ENCODE measurements at places on chromosomes 7 and 10.

DNA sequence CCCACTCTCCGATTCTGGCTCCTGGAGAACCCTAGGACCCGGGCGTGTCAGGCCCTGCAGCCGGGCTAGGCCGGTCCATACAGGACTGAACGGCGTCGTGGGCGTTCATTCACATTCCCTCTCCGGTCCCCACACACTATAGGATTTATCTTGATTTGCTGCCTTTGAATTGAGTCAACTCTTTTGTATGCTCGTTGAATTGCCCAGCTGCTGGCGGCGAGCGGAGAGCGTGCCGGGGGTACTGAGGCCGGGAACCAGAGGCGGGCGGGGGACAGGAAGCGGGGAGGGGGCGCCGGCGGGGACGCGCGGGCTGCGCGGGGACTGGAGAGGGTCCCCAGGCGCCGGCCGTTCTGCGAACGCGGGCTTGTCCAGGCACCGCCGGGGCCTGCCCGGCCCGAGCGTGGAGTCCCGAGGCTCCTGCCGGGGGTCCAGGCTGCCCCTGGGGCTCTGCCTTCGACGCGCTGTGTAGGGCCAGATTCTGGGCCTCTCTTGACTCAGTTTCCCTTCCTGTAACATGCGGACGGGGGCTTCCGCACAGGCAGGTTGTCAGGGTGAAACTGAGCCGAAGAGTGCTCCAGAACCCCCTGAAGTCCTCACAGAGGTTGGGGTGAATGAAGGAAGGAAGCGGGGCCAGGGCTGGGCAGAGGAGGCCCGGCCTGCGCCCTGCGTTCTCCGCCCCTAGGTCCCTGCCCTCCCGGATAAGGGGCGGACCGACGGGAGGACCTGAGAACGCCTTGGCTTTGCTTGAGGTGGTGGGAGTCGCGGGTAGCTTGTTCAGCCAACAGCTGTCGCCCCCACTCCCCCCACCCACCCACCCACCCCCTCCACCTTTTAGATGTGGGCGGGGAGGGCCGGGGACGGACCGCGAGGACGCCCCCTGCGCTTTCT lies 769 bp upstream of the ELFN1 start:
- DNase-seq, result no peak

DNA sequence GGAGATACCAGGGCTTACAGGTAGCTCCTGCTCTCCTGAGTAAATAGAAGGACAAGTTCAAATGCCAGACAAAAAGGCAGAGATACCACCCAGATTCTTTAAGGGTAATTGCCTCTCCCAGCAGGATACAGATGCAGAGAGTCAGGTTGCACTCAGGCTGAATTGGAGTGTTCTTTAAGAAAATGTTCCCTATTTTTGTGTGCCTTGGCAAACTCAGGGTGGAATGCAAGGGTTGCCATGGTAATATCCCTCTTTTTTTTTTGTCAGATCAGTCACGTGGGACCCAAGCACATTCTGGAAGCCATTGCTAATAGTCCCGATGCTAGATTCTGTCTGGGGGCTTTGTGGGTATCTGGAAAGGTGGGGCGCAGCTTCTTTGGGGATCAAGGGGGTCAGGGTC lies 628.0 kb downstream of the CALN1 start:
- DNase-seq, result no peak

GRCh38 chr7:24880886-24881285 lies 99.1 kb downstream of the OSBPL3 start:
- DNase-seq, result no peak

DNA sequence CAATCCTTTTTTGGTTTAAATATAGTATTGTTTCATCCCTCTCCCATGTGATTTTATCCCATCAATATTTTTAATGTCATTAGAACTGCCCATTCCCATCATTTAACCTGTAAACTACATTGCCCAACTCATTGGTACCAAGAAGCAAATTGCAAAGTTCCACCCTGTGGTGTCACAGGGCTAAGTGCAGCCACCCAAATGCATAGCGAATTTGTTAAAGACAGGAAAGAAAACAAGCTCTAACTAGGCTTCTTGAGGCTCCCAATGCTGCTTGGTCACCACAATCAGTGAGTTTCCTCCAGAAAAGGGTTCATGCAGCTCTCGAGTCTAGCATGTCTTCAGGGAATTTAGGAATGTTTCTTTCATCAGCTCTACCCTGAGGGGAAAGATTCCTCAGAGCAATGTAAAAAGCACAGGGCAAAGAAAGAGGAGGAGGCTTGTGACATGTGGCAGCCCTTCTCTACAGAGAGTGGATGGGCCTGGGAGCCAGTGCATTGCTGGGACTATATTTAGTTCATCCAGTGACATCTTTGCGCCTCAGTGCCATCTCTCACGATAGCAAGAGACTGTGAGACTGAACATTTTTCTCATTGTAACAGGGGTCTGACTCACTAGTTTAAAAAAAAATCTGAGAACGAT lies 58.1 kb downstream of the CAV1 start:
- DNase-seq, result no peak

- DNase-seq, result no peak
Measured at GRCh38 chr10:11934262-11934661, 108.3 kb downstream of the UPF2 start.

DNA sequence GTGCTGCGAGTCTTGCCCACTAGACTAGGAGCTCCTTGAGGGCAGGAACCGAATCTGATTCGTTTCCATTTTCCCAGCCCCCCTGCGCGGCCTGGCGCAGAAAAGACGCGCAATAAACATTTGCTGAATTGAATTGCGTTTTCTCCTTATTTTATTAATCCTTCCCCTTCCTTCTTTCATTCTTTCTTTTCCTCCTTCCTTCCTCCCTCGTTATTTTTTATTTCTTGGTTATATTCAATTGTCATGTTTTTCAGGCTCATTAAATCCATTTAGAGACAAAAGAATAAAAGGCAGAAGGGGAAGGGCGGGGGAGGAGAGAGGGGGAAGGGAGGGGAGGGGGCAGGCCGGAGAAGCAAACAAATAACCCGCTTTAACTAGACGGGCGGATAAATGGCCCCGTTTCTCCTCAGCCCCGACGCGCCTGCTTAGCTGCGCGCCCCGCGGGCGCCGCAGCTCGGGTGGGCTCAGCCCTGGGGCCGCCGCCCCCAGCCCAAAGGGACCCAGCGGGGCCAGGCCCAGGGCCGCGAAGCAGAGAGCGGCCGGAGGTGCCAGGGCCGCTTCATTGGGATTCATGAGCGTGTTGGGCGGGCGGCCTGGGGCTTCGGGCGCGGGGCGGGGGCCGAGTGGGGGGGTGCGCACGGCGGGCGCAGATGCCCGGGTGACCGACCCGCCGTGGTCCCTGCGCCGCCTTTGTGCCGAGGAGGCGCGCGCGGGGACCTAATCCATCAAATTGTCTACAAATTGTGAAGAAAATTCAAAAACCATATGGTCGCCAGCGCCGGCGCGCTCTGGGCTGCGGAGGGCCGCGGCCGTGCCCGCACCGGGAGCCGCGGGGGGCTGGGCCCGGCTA lies 5.0 kb downstream of the LBX1 start:
- DNase-seq, result peak; percentile 16

GRCh38 chr10:69086001-69086509 lies 1.8 kb upstream of the SRGN start:
- DNase-seq, result no peak

- no peak for DNase-seq
Measured at GRCh38 chr7:126685018-126685573, 567.6 kb downstream of the GRM8 start.

- no peak for DNase-seq
Measured at GRCh38 chr7:4681218-4681851, 760 bp upstream of the FOXK1 start.

DNA sequence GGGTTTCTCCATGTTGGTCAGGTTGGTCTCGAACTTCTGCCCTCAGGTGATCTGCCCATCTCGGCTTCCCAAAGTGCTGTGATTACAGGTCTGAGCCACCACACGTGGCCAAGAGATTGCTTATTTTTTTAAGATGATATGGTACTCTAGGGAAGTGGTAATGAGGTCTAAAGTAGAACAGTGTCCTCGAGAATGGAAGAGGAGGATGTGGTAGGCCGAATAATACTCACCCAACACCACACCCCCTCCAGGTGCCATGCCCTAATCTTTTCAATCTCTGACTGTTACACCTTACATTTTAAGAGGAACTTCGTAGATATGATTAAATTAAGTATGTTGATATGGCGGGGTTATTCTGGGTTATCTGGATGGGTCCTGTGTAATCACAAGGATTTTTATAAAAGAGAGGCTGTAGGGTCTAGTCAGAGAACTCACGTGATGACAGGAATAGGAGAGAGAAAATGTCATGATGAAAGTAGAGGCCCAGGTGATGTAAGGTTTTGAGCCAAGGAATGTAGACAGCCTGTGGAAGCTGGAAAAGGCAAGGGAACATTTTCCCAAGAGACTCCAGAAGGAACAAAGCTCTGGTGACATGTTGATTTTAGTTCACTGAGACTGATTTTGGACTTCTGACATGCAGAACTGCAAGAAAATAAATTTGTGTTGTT lies 29.5 kb downstream of the CDK13 start:
- DNase-seq, result no peak

- DNase-seq, result no peak
Measured at GRCh38 chr10:97575127-97575668, 2.6 kb downstream of the ANKRD2 start.

- DNase-seq, result no peak
Measured at GRCh38 chr7:78970440-78970916, 483.0 kb downstream of the MAGI2 start.

DNA sequence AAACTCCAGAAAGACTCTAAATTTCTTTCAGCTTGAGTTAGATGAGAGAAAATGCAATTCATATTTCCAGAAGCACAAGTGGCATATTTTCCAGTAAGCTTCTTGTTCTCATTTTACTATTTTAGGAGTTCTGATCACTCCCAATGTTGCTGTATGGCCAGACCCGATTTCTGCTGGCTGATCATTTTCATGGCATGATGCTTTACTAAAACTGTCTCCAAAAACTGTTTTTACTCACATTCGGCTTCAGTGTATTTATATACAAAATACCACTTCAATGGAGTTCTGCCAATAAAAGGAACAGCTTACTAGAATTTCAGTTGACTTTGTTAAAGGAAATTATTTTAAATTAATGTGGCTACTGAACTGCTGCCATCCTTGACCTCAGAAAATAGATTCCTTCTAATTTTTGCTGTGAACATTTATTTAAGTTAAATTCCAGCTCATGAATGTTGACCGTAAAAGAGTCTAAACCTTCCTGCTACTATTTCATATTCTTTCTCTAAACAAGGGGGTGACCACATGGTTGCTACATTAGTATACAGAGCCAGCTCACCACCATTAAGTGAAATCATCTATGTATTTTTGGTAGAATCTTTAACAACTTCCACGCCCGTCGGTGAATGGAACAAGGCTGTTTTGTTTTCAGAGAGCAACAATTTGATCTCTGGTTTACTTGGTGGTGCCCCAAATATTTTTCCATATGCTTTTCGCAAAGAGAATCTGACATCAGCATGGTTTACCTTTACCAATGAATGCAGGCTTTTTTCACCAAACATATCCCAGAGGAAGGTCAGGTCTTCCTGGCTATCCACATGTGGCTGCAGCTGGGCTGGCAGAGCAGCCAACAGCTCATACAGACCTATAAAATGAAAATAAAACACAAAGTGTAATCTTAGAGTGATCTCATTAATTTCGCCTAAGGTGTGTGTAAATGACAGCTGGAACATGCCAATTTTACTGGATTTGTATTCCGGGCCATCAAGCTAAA lies 101.2 kb downstream of the MPP7 start:
- DNase-seq, result no peak

DNA sequence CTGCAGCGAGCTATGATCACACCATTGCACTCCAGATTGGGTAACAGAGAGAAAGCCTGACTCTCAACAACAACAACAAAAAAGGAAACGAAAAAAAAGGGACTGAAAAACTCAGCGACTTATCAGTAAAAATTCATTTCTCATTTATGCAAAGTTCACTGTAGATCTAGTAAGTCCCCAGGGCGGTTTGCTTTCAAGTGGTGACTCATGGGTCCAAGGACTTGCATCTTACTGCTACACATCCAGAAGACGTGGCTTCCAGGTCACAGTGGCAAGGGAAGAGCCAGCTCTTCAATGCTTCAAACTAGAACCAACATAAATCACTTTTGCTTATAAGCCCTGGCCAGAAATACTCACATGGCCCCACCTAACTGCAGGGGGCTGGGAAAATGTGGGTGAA lies 178.3 kb upstream of the AUTS2 start:
- DNase-seq, result no peak

DNA sequence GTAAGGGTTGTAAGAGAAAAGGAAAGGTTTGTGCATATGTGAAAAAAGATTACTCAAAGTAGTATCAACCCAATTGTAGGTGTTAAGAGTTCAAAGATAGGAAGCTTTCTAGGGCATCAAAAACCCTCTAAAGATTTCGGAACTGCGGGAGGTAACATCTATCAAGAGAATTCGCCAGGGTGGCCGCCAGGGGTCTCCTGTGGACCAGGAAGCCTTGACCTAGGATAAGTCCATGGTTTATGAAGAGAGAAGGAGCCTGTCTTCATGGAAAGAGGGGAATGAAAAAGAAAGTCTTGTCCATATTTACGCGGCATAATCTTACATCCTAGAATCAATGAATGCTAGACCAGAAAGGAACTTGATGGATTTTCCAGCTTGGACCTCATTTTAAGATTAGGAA lies 140.7 kb upstream of the CALCR start:
- DNase-seq, result peak; percentile 6

DNA sequence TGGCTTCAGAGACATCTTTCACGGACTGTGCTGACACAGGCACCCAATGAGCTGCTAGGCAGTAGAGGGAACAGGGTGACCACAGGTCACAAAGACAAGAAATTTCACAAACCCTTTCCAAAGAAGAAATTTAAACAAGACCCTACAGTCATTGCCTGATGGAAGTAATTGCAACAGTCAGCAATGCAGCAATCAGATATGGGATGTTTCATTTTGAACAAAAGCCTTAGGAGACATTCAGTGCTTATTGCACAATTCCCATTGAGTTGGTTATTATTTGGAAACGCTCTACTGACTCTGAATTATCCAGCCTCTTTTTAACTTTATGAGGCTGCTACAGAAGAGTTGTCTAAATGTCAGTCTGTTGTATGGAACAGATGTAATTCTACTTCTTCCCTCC lies 85.5 kb downstream of the ETV1 start:
- no peak for DNase-seq

DNA sequence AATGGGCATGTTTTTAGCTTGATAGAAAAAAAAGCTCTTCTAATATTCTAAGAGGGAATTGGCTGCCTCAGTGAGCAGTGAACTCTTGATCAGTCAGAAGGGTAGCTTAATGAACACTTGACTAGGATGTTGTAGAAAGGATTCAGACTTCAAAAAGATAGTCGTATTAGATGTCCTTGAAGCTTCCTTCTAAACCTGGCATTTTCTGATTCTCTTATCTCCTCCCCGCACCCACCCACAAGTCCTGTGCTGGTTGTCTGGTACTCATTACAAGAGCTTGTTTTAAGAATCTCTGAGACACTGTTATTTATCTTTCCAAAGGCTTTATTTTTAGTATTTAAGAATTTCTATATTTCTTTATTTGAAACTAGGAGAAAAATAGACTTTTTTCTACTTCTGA lies 7.4 kb upstream of the SMIM30 start:
- no peak for DNase-seq
